ENCODE measurements at places on chromosomes 13 and 19.

- DNase-seq = no peak
Observed at GRCh38 chr13:110135977-110136597, 170.9 kb downstream of the COL4A1 start.

DNA sequence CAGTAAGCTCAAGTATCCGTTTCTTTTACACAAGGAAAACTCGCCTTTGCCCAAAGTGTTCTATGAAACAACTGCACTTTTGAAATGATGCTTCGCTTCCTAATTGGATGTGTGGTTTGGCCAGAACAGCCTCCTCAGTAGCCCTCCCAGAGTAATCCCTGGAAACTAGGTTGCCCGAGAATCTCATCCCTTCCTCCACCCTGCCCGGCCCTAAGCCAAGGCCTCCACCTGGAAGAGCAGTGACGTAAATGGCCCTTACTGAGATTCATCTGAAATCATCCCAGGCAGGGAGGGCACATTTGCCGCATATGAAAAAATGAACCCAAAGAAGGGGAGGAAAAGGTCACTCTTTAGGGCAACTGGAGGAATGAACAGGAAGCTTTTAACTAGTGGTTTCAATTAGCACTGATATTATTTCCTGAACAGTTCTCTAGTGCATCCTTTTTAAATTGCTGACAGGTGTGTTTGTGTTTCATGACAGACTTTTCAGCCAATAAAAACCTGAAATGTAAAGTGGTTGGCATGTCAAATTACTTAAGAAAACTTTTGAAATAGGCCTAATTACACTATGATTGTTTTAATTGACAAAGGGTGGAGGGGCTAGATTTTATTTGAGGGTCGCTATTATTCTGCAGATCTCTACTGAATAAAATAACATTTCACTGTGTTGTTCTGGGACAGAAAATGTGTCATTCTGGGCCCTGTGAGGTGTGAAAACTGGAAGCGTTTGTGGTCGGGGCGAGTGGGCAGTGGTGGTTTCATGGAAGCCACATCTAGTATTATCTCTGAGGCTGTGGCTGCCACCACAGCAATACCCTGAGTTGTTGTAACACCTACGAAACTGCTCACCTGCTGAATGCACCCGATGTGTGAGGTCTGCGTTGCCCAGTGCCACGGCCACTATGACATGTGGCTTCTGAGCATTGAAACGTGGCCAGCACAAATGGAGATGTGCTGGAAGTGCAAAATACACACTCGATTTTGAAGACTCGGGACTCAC lies 112.1 kb downstream of the ZIC5 start:
- DNase-seq = no peak

DNA sequence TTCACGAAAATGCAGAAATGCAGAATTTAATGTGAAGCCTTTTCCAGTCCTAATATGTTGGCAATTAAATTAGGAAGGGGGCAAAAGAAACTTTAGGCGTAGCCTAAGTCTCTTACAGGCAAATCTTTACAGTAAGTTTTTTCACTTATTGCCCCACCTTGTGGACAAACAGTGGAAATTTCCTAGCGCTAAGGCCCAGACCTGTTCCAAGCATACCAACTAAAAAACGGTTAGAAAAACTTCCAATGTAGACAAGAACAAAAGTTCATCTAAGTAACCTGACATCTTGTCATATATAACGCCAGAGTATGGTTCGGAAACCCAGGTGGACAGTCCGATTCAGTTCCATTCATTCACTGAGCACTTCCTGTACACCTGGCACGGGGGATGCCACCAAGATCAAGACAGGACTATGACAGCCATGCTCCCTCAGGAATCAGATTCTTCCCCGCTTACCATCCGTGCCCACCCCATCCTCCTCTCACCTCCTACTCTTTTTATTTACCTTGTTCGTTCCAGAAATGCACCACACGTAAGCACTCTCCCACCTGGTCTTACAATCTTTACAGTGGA lies 4.9 kb downstream of the ZAR1L start:
- peak; percentile 25 for DNase-seq

DNA sequence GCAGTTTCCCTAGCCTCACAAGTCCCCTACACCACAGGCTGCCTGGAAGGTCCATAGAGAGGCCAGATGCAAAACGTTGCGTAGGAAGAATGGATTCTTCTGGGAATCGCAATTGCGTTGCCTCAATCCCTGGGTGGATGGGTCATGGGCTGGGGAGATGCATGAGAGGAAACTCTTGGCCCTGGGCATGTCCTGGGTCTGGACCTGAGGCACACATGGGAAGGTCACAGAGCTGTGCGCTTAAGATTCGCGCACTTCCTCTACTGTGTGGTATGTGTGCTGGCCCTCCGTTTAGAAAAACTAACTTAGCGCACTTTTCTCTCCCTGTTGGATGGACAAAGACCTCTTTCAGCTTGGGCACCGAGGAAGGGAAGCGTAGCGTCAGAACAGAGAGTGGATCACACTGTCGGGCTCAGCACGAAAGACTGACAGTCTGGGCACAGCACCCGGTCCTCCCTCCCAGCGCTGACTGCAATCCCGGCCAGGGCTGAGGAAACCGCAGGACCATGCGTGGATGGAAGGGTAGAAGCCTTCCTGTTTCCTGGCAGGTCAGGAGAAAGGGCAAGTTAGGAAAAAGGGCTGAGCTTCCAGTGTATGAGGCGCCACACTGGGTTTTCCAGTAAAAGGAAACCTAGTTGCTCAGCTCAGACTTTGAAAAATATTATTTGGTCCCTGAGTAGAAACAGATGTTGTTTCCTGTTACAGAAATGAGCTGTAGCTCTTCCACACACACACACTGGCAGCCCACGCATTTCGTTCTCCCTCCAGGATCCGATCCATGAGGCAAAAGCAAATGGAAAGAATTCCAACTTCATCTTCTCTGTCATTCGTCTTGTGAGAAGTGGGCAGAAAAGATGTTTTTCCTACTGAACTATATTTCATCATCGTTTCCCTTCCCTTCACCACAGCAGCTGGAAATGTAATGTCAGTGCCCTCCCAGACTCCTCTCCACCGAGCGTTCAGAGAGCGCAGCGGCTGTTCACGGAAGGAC lies 86.0 kb downstream of the ING1 start:
- no peak for DNase-seq

DNA sequence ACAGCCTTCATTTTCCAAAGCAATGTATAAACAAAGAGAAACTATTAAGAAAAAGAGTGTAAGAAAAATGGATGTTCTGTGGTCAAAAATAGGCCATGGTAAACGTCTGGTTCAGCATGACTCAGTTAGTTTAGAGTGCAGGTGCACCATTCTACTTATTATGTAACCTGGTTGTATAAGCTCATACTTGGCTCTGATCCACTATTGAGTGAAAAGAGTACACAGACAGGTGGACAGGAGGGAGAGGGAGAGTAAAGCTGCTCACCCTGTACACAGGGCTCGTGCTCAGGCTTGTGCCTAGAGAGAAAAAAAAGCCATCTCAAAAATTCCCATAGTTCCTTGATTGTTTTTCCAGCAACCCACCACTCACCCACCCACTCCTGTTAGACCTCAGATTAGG lies 85.8 kb upstream of the ZNF91 start:
- peak; percentile 6 for DNase-seq

DNA sequence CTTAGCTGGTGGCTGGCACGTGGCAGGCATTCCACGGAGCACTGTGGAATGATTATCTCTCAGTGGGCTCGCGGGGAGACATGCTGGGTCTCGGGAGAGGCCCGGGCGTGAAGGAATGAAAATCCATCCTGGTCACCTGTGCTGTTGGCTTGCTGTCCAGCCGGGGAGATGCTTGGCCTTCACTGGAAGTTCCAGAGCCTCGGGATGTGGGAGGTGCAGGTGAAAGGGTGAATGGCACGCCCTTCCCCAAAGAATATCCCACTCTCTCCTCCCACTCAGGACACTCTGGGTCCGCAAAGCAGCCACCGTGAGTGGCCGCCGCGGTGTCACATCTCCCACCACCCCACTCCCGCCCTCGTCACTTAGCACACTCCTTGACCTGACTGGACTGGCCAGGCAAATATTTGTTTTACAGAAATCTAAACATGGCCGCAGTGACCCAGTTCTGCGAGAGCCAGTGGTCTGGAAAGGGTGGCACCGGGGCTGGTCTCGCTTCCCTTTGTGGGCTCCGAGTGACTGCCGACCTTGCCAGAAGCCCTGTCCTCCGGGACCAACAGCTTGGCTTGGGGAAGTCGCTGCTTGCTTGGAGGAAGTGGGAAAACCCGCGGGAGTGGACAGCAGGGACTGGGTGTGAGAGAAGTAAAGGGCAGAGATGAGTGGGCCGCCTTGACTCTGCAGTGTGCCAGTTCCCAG lies 8.0 kb downstream of the DPP9 start:
- no peak for DNase-seq

DNA sequence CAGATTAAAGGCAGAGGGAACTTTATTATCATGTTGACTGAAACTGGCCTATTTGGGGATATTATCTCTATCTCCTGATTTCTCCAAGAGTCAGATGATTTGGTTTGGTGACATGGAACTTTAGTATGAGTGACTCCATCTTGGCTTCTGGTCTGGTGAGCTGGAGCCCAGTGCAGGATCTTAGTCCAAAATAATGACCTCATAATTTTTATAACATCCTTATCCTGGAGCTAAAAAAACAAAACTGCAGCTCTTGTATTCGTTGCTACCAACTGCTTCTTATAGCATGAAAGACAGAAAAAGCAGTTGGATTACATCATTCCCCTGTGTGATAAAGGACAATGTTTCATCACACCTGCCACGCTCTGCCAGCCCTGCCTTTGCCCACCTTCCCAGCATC lies 39.3 kb upstream of the RNF17 start:
- no peak for DNase-seq

DNA sequence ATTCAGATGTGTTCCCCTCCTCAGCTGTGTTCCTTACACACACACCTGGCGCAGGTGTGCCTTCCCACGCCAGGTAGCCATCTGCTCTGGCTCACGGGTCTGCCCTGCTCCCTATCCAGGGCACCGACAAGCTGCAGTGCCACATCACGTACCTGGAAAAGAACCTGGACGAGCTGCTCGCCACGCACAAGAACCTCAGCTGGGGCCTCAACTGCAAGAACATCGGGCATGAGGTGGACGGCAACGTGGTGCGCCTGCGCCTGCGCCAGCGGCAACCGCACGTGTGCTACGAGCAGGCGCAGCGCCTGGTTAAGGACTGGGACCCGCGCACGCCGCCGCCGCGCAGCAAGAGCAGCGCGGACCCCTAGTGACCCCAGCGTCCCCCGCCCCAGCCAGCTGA lies 26.5 kb upstream of the CASP14 start:
- DNase-seq = no peak

DNA sequence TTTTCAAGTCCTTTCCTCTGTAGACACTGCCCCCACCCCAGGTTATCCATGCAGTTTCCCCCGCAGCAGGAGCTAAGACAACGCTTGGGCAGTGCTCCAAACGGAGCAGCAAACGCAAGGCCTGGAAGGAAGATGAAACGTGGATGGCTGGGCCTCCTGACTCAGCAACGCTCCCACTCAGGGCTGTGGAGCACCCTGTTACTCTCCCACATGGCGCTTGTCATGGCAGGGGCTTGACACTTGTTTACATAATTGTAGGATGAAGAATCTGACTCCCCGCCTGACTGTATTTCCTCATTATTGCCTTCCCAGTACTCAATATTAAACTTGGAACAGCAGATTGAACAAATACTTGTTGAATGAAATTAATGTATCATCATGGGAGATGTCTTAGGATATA lies 799 bp upstream of the C1QTNF9B start:
- DNase-seq = no peak

DNA sequence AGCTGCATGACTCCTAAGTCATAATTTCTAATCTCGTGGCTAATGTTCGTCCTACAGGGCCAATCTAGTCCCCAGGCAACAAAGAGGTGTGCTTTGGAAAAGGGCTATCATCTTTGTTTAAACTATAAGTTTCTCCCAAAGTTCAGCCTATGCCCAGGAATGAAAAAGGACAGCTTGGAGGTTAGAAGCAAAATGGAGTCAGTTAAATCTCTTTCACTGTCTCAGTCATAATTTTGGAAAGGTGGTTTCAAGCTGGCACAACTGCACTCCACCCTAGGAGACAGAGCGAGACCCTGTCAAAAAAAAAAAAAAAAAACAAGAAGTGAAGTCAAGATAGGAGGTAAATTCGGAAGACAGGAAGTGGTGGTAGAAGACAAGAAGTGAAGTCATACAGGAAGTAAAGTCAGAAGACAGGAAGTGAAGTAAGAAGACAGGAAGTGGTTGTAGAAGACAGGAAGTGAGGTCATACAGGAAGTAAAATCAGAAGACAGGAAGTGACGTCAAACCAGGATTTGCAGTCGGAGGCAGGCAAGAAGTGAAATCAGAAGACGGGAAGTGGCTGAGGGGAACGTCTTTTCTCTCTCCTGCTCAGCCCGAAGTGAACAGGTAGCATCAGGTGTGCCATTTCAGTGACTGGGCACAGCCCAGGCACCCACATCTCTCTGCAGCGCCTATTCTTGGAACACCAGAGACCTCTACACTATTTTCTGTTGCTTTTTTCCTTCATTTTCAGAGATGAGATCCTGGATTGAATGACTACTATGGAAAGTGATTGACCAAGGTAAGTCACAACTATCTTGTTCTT lies 32.2 kb downstream of the GP6 start:
- DNase-seq = peak; percentile 57

DNA sequence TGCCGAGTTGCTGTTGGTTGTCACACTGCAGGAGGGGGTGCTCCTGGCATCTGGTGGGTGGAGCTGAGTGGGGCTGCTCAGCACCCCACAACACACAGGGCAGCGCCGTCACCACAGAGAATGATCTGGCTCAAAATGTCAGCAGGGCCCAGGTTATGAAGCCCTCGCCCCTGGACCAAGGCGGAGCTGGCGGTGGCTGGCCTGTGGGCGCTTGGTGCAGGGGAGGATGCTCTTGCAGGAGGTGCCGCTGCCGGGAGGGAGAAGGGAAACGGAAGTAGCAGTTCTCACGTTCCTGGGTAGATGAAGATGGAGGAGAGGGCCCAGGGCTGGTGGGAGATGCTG lies 14.2 kb upstream of the LENG8 start:
- no peak for DNase-seq

- peak; percentile 67 for DNase-seq
Observed at GRCh38 chr19:29054886-29055675, 157.9 kb downstream of the UQCRFS1 start.

GRCh38 chr19:52542984-52543664 lies 15.7 kb downstream of the ZNF808 start:
- no peak for DNase-seq

- no peak for DNase-seq
Observed at GRCh38 chr19:30564551-30565011, 192.4 kb downstream of the ZNF536 start.

DNA sequence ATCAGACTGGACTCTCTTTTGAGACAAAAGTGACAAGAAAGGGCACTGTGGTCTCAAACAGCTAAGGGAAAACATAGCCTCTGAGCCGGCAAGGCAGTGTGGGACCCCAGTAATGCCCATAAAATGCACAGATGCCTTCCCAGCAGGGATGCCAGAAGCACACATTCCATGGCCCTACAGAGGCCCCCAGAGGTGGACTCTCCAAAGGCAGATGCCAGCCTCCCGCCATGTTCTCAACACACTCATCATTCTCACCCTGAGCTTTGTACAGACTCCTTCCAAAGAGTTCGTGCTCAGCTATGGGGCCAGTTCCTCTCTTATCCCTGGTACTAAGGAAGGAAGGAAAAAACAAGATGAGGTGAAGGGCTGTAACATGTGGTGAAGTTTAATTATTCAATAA lies 67.1 kb upstream of the ATP12A start:
- DNase-seq = no peak

- DNase-seq = no peak
Observed at GRCh38 chr19:16372065-16372915, 47.7 kb downstream of the KLF2 start.
